ENCODE measurements at places on chromosomes 5 and 9. TPM values are rescaled to one million over a fixed set of nuclear protein-coding genes. Genes with fewer than 3 reads are reported as not detected.

RASEF gene
- total RNA-seq, result 12.8 TPM

FRMD3 gene
- total RNA-seq, result 1.4 TPM

SOX30 gene
- total RNA-seq, result not detected

SLCO6A1 gene
- total RNA-seq, result not detected

WNT8A gene
- total RNA-seq, result not detected

GRCh38 chr5:74196233-74196632, 444.3 kb downstream of the ENC1 start:
- no peak for DNase-seq

GRCh38 chr5:97876272-97876671, 693.2 kb upstream of the RIOK2 start:
- no peak for DNase-seq

DNA sequence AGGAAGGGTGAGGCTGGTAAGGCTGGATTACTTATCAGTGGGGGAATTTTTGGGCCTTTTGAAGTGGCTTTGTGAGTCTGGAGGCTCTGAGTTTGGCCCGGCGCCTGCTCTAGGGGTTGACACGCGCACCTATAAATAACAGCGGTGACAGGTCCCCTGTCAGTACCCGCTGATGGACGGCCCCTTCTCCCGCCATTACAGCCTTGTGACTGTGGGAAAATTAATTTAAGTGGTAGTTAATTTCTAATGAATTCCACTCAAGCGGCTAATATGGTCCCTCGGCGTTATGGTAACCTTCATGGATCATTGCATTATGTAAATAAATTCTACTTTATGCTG, 16.5 kb downstream of the MRPL36 start:
- peak; percentile 65 for DNase-seq

DNA sequence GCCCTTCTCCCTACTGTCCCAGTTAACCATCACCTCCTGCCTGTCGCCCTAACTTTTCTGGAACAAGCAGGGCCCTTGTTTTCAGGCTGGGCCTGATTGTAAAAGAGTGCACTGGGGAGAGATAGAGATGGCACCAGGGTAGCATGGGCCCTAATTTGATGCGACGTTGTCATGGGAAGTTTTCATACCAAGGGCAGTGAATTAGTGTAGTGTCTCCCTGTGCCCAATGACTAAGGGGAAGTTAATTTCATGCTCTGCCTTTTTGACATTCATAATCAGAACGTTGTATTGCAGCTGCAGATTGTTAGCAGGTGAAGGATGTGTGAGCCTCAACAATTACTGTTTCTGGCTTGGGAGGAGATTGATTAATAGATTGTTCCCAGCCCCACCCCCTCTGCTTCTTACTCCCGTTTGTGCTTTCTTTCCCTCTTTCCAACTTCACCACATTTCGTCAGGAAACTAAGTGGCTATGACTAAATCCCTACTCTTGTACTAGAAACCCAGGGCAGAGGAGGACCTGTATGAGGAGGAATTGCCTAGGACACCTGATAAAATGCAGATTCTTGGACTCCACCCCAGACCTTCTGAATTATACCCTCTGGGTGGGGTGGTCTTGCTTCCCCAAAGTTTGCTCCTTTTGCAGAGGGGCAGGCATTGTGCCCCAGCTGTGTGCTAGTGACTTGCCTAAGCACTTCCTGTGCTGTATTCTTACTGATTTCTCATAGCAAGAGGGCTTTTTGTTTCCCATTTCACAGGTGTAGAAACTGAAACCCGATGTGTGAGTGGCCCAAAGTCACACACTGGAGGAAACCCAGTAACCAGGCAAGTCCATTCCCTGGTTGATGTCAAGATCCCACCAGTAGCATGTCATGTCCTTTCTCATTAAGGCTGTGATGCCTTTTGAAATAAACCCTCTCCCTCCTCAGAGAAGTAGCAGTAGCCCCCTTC, 56.3 kb downstream of the DAB2IP start:
- DNase-seq, result no peak

DNA sequence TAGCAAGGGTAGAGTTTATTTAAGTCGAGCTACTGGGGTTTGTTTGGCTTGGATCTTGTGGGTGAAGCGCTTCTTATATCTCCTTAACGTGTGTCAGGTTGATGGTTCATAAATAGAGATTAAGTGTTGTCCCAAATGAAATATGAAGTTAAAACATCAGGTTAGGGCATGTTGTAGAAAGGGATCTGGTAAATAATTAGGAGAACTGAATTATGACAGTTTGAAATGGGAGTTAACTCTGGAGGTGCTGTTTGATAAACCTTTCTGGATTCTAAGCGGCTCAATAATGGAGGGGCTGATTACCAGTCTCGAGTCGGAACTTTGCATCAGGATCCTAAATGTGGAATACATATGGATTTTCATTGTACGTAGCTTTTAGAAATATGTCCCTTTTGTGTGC, 717.0 kb upstream of the WWC1 start:
- DNase-seq, result no peak

GRCh38 chr9:37486616-37487548, 1.1 kb downstream of the POLR1E start:
- no peak for DNase-seq

- no peak for DNase-seq
These were observed 1849.5 kb upstream of the ACO1 start for GRCh38 chr9:30534896-30535295.

GRCh38 chr9:125494653-125494915, 212.4 kb downstream of the MAPKAP1 start:
- no peak for DNase-seq
